ENCODE measurements at places on chromosomes 3 and 15.

- DNase-seq = no peak
These were observed 932.7 kb upstream of the CFAP20DC start for GRCh38 chr3:59982510-59982909.

DNA sequence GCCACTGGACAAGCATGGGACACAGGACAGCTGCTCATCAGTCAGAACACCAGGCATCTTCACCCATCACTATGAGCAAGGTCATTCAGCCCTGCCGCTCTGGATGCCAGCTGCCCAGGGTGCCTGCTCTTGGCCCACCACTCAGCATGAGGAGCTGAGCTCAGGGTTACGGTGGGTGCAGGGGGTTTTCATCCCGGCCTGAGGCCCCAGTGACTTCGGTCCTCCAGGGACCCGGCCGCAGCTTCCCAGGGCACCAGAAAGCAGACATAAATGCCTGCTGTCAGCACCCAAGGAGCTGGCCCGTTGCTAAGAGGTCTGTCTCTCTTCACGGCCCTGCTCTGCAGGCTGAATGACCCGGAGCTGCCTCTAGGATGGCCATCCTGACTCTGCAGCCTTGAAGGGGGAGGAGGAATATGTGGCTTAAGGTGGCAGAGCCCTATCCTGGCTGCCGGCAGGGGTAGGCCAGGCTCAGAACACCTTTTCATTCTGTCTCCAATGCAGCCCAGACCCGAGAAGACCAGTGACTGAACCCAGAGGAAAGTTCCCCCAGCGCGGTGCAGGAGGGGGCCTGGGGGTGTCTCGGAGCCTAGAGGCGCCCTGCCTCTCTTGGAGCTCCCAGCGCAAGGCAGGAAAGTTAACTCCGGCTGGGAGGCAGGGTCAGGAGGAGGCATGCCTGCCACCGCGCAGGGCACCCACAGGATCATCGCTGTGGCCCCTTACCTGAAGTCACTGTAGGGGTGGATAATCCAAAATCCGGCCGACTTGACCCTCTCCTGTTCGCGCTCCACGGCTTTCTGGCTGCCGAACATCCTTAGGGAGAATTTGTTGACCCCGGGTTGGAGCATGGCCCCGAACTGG is 1.8 kb downstream of the HCN4 start:
- DNase-seq = no peak

DNA sequence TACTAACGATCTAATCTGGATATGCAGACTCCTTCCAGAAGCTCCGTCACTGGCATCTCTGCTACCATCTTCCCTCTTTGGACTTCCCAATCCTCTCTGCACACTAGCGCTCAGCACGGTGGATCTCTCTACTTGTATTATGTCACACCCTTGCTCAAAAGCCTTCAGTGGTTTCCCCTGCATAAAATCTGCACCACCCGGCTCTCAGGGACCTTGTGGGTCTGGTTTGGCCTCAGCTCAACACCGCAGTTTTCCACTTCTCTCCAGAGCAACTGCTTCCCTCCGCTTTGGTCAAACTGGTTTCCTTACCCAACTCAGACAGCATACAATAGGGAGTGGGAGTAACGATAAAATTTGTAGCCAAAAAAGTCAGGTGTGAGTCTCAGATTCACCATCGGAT is 30.7 kb upstream of the HES1 start:
- no peak for DNase-seq

GRCh38 chr15:31732726-31733125 is 297.6 kb upstream of the CHRNA7 start:
- DNase-seq = no peak
